T follicular helper cell (primary cell): ENCODE measurements at places on chromosomes 4 and X.

- DNase-seq = no peak
Observed at GRCh38 chrX:39227371-39227770, 426.1 kb downstream of the MID1IP1 start.

- no peak for DNase-seq
Observed at GRCh38 chrX:42094218-42094617, 170.9 kb upstream of the CASK start.

GRCh38 chrX:134431894-134432293 is 28.1 kb upstream of the HPRT1 start:
- DNase-seq = no peak

GRCh38 chr4:71211748-71212147 is 127.1 kb upstream of the SLC4A4 start:
- no peak for DNase-seq

DNA sequence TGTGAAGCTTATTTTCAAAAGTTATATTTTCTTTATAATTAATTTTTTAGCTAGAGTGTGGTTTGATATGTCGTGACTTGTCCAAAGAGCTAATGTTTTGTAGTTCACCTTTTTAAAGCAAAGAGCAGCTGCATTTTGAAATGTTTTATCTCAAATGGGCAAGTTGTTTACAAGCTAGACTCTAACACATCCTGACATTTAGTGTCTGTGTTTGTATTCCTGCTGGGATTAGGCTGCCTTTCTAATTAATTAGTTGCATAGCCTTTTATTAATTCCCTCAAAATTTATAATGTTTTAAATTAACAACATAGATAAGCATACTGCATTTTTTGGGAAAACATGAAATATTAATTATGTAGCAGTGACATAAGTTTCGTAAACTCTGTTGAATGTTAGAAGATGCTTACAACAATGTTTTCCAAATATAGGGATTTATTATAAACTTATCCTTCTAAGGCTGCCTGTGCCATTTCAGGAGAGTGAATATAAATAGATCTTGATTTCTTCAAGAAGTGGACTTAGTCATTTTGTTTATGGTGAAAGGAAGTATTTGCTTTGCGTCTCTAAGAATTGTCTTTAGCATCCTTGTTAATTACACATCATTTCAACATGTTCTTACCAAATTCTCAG is 37.7 kb upstream of the NUDT6 start:
- no peak for DNase-seq

DNA sequence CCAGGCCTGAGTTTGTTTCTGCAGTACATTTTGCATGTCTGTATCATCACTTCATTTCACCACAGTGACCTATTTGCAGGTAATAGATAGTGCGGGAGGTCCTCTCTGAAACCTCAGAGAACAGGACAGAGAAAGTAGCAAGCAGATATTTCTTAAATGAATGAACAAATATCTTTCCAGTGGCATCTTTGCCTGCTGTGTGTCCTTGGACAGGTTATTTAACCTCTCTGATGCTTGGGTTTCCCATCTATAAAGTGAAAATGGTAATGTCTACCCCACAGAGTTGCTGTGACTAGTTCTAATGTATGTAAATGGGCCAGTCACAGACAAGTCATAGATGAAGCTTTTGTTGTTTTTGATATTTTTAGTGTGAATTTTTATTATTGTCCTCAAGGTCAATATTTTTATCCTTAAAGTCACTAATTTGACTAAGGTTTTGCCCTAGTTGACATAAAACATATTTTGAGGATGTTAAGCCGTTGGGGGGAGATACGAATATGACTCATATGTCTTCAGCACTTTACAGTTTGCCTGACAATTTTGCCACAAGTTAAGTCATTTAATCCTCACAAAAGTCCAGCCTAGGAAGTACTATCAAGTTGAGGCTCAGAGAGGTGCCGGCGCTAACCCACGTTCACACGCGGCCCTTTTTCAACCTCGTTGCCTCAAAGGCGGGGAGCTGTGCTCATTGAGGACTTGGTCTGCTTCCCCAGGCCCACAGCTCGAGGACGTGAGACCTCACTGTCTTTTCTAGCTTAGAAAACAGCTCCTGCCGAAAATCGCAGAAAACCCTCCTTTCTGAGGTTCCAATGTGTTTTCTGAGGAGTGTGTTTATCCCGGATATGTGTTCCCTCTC is 126.7 kb upstream of the STX18 start:
- no peak for DNase-seq

- DNase-seq = no peak
Observed at GRCh38 chrX:51148848-51149247, 183.8 kb upstream of the NUDT10 start.

- DNase-seq = no peak
Observed at GRCh38 chr4:7420661-7421040, 14.1 kb downstream of the PSAPL1 start.

GRCh38 chr4:13548984-13549546 is 4.8 kb upstream of the NKX3-2 start:
- DNase-seq = peak; percentile 62

- DNase-seq = no peak
Observed at GRCh38 chr4:158500054-158500453, 21.6 kb upstream of the RXFP1 start.

- DNase-seq = no peak
Observed at GRCh38 chr4:110532901-110533589, 57.1 kb downstream of the ENPEP start.

- no peak for DNase-seq
Observed at GRCh38 chrX:84339507-84340364, 151.7 kb upstream of the RPS6KA6 start.

DNA sequence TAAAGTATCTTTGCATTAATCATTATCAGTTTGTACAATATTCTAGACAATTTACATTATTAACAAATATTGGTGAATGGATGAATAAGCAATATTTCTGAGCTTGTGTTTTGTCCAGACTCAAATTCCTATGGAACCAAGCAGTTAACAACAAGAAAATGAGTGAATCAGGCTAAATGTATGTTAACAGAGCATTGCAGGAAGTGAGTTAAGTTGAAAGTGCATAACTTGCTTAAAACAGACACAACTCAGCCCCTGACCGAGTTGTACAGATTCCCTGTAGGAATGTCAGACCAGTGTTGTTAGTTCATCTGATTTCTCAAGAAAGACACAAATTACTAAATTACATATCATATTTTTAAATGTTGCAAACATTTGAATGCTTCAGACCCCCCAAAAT is 23.7 kb upstream of the CSN1S1 start:
- no peak for DNase-seq

GRCh38 chr4:184756399-184756798 is 22.5 kb upstream of the CENPU start:
- DNase-seq = no peak
